ENCODE measurements at places on chromosomes 4 and X.

GRCh38 chrX:10549280-10549679, 71.1 kb downstream of the MID1 start:
- DNase-seq: no peak

GRCh38 chrX:119981286-119982070, 37.9 kb upstream of the NKAP start:
- no peak for DNase-seq

DNA sequence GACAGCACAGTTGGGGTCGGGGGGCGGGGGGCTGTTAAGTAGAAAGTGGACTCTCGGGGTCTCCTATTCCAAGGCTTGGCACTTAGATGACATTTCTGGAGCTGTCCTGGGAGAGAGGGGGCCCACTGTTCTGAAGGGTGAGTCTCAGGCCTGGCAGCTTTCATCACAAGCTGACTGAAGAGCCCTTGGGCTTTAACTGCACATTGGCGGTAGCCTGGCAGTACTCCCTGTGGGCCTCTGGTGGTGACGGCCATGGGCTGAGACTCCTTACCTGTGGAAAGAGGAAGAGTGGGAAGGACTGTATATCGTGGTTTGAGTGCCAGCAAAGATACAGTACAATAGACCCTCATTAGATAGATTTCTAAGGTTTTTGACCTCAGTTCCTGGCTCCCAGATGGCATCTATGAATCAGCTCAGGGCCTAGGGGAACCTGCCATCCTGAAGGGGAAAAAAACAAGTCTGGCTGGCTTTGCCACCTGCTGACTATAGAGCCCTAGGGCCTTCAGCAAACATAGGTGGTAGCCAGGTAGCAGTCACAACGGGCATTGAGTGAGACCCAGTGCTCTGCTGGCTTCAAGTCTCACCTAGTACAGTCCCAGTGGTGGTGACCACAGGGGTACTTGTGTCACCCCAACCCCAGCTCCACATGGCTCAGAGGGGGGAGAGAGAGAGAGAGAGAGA, 87.9 kb downstream of the ANKRD17 start:
- DNase-seq: no peak

DNA sequence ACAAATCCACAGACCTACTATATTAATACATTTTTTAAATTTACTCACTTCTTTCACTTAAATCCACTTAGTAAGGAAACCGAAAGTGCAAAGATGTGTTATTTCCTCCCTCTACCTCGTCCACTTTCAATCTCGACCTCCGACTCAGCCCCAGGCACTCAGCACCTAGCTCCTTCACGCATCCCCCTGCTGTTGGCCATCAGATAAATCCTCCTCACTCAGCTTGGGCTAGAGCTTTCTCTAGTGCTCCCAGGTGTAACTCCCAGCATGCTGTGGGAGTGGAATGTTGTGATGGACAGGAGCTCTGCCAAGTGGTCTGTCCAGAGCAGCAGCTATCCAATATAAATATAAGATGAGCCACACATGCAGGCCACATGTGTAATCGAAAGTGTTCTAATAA, 26.7 kb upstream of the TEC start:
- no peak for DNase-seq

DNA sequence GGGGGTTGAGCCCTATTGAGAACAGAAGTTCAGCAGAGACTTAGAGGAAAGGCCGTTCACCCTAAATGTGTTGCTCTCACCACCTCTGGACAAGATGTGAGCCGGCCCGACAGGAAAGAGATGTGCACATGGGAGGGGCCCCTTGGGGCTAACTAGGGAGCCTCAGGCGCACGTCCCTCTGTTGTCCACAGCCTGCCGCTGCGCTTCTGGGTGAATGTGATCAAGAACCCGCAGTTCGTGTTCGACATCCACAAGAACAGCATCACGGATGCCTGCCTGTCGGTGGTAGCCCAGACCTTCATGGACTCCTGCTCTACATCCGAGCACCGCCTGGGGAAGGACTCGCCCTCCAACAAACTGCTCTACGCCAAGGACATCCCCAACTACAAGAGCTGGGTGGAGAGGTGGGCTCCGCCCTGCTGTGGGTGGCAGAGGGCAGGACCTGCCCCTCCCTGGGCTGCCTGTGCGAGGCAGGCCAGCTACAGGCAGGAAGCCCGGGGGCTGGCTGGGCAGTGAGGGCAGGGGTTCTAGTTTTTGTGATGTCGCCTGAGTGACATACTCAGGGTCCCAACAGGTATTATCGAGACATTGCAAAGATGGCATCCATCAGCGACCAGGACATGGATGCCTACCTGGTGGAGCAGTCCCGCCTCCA, 8.0 kb downstream of the LAGE3 start:
- DNase-seq: no peak

GRCh38 chr4:40562208-40562607, 67.5 kb downstream of the RBM47 start:
- no peak for DNase-seq
